ENCODE measurements at places on chromosomes 11 and 22.

- no peak for DNase-seq
Observed at GRCh38 chr11:47413351-47413750, 5.0 kb downstream of the SLC39A13 start.

- no peak for DNase-seq
Observed at GRCh38 chr11:117337076-117337475, 9.4 kb downstream of the CEP164 start.

- DNase-seq = no peak
Observed at GRCh38 chr22:32331918-32332725, 25.5 kb upstream of the RFPL3 start.

DNA sequence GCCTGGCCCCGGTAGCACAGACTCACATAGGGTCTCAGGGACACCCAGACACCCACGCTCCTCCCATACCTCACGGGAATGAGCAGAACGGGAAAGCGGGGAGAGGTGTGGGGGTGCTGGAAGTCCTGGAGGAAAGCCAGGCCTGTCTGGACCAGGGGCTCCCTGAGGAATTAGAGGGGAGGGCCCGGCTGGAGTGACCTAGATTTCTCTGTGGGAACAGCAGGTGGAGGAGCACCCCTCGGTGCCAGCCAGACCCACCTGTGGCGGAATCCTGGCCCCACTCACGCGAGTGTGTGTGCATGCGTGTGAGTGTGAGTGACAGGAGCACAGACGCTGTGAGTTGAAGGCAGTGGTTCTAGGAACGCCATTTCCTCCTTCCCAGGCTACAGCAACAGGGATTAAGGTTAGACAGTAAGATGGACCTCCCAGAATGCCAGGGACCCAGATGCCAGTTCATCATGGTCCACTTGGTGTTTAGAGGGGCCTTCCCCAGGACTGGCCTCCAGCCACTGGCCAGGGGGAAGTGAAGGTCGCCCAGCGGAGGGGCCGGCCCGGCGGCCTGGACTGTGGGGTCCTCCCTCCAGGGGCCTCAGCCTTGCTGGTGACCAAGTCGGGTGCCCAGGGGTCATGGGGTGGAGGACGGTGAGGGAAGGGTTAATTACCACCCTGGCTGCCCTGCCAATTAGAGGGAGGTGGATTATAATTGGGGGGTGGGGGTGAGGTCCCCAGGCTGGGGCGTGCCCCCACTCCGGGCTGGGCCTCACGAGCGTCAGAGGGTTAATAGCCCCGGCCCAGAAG lies 1.0 kb downstream of the PKP3 start:
- no peak for DNase-seq

- no peak for DNase-seq
Observed at GRCh38 chr11:22497474-22497873, 128.1 kb downstream of the FANCF start.

DNA sequence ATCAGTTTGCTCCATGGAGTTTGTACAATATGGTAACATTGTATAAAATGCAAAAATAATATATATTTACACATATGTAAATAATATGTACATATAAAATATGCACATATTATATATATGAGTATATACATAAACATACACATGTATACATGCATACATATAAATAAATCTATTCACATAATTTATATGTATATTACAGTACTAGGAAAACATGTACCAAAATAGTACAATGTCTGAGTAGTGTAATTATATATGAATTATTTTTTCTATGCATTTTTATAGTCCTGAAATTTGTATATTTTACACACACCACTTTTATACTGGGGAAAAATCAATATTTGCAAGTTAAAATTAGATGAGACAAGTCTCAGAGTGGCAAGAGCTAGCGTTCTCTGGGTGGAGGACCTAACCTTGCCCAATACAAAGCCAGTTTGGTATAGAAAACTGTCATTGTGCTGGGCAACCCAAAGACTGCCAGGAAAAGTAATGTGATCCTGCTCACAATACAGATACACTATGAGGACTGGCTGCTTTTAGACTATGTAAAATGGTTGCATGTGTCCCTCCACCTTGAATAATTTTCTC lies 889.4 kb downstream of the LRRC4C start:
- no peak for DNase-seq

GRCh38 chr11:57294225-57295131 lies 30.3 kb downstream of the TNKS1BP1 start:
- no peak for DNase-seq

GRCh38 chr22:21641417-21641788 lies 699 bp upstream of the SDF2L1 start:
- peak; percentile 52 for DNase-seq

DNA sequence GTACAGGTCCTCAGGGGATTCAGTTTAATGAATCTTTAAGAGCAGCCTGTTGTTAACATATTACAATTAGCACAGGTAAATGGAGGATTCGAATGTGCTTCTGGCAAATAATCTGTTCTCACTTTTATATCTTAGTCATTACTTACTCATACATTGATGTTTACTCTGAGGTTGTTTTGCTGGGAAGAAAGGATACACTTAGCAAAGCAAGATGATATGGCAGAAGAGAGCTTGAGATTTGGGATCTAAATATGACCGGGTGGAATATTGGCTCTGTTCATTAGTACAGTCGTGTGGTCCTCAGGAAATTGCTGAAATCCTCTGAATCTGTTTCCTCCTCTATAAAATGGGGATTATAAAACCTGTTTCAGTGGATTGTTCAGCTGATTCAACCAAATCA lies 59.7 kb downstream of the SPON1 start:
- DNase-seq = no peak

DNA sequence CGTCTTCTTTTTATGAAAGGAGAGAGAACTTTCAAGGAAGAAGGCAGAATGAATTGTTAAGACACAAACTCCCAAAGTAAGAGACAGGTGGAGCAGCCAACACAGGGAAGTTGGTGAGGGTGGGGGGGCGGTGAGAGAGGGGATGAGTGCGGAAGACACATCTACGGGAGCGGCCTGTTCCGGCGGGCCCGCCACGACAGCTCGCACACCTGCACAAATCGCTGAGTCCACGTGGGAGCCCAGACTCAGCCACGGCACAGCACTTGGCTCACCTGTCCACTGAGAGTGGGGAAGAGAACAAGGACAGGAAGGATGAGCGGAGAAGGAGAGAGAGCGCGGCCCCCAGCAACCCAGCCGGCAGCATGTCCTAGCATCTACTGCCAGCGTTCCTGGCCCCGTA lies 331.1 kb downstream of the CADM1 start:
- DNase-seq = no peak

- no peak for DNase-seq
Observed at GRCh38 chr11:35174666-35175065, 35.7 kb downstream of the CD44 start.

- DNase-seq = no peak
Observed at GRCh38 chr11:35615921-35616900, 2.0 kb upstream of the FJX1 start.

DNA sequence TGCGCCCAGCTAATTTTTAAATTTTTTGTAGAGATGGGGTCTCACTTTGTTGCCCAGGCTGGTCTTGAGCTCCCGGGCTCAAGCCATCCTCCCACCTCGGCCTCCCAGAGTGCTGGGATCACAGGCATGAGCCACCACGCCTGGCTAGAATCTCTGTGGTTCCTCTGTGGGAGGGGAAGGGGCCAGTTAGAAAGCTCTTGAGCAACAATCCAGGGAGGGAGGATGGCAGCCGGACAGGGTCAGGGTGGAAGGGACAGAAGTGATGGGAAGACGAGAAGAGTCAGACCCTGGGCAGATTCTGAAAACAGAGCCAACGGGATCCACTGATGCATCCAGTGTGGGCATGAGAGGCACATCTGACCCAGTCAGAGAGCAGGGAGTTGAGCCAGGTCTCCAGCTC lies 38.9 kb upstream of the MN1 start:
- DNase-seq = no peak

DNA sequence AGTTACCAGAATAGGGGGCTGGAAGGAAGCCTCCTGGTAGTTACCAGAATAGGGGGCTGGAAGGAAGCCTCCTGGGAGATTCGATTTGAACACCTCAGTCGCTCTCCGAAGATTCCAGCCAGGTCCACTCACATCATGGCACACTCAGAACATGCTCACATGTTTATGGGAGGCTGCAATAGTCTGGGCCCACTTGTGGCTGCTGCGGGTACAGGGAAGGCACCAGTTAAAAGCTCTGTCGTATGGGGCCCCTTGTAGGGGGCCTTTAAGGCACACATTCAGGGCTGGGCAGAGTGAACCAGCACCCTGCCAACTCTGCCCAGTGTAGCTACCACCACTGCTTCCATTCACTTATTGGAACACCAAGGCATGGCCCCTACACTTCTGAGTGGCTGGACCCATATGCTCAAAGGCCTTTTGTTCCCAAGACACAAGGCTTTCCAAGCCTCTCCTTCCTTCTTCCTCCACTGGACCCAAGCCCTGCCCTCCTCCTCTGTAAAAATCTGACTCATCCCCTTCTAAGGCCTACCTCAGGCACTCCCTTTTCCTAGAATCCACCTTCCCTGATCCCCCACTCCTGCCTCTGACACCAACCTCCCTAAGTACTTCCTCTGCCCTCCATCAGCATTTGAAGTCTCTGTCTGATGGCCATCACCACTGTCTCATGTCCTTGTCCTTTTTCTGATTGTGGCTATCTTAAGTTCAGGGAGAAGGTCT lies 28.0 kb downstream of the USP35 start:
- DNase-seq = no peak

GRCh38 chr22:42934338-42934737 lies 77.3 kb upstream of the ARFGAP3 start:
- DNase-seq = no peak

GRCh38 chr11:45262900-45263299 lies 23.2 kb downstream of the SYT13 start:
- no peak for DNase-seq

DNA sequence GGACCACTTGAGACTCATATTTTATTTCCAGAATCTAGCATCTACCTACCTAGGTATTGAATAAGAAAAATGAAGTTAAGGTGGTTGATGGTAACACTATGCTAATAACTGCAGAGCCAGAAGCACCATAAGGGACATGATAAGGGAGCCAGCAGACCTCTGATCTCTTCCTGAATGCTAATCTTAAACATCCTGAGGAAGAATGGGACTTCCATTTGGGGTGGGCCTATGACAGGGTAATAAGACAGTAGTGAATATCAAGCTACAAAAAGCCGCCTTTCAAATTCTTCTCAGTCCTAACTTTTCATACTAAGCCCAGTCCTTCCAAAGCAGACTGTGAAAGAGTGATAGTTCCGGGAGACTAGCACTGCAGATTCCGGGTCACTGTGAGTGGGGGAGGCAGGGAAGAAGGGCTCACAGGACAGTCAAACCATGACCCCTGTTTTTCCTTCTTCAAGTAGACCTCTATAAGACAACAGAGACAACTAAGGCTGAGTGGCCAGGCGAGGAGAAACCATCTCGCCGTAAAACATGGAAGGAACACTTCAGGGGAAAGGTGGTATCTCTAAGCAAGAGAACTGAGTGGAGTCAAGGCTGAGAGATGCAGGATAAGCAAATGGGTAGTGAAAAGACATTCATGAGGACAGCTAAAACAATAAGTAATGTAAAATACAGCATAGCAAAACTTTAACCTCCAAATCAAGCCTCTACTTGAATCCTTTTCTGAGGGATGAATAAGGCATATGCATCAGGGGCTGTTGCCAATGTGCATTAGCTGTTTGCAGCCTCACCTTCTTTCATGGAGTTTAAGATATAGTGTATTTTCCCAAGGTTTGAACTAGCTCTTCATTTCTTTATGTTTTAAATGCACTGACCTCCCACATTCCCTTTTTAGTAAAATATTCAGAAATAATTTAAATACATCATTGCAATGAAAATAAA lies 2.1 kb downstream of the HBB start:
- no peak for DNase-seq

DNA sequence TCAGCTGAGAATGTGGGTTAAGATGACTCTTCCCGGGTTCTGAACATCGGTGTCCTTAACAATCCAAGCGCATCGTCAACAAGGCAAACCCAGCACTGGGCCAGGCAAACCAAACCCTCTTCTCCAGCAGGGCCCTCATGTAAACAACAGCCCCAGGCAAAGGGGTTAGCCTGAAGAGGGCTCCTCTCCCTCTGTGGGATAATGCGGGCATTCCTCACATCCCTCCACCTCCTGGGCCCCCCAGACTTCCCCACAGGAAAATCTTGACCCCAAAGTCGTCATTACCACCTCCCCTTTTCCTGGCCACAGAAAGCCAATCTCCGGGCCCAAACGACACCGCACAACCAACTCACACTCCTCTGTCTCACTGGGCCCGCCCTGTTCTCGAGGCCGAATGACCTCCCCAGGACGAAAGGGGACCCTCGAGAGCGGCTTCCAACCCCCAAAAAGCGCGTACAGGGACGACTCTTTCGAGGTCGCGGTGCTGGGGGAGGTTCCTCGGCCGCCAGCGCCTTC lies 566 bp downstream of the DDB1 start:
- DNase-seq = no peak

DNA sequence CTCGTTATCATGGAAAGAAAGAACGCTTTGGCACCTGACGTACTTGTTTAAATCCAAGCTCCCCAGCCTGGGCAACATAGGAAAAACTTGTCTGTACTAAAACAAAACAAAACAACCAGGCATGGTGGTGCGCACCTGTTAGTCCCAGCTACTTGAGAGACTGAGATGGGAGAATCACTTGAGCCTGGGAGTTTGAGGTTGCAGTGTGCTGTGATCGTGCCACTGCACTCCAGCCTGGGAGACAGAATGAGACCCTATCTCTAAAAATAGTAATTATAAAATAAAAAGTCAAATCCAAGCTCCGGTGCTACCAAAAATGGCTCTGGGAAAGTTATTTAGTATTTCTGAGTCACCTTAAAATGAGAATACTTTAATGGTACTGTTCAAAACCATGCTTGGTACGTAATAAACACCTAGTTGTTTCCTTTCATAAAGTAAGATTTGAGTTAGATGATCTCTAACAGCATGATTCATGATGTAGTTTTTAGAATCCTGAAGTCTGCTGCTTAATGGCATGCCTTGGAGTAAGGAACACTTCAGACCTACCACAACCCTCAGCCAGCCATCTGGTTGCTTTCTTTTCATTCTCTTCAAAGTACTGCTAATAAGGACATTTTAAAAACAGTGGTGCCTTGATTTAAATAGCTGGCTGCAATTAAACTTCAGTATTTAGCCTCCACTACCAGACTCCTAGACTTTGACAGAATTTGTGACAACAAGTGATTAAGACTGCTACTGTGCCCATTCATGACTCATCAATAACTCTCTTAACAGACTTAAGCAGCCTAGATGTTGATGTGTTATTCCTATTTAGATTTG lies 8.4 kb downstream of the PPME1 start:
- DNase-seq = no peak

DNA sequence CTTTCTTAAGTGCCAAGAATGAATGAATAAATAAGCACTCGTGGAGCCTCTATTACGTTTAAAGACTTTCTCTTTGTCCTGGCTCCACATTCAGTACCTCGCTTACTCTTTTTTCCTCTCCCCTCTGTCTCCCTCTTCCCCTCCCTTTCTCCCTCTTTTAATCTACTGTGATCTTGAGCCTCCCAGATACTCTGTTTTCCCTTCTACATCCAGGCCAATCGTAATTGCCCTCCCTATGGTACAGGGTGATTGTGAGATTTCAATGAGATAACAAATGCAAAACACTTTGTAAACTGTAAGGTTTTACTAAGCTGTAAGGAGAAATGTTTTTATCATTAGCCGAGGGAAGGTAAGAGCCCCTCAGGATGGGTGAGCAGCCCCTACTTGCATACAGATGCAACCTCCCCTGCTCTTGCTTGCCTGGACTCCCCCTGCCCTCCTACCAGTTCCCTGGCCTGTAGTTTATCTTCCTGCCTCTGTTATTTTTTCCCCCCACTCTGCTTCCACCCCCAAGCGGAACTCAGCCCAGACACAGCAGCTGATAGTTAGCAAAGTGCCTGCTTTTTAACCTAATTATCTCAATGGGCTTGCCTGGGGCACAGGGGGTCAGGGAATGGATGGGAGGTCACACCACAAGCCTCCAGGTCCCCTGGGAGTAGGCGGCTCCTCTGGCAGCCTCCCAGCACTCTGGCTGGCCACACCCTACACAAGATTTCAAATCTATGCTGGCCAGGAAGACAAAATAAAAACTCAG lies 76.9 kb upstream of the CADM1 start:
- no peak for DNase-seq
